Kidney capillary endothelial cell (primary cell): ENCODE measurements at places on chromosomes 16 and 17.

- DNase-seq = no peak
These were observed 11.0 kb downstream of the NPTX1 start for GRCh38 chr17:80465327-80465974.

- no peak for DNase-seq
These were observed 75.8 kb downstream of the SREBF1 start for GRCh38 chr17:17760872-17761550.

- DNase-seq = no peak
These were observed 84.4 kb upstream of the RPL38 start for GRCh38 chr17:74119049-74119580.

- DNase-seq = no peak
These were observed 8.6 kb downstream of the RFWD3 start for GRCh38 chr16:74657870-74658642.

GRCh38 chr16:89084411-89084810, 9.2 kb upstream of the ACSF3 start:
- no peak for DNase-seq

GRCh38 chr17:13503526-13503925, 98.2 kb downstream of the HS3ST3A1 start:
- no peak for DNase-seq

- DNase-seq = no peak
These were observed 45.3 kb downstream of the REXO5 start for GRCh38 chr16:20851601-20852000.

- no peak for DNase-seq
These were observed 9.9 kb upstream of the CMTM4 start for GRCh38 chr16:66706506-66706880.

- no peak for DNase-seq
These were observed 30.9 kb downstream of the COG1 start for GRCh38 chr17:73223626-73224230.

- no peak for DNase-seq
These were observed 27.2 kb upstream of the BEAN1 start for GRCh38 chr16:66399930-66400329.
